ENCODE measurements at places on chromosomes 7 and 10.
A peak's percentile ranks its signal among the peaks of the same experiment; 100 is the strongest.

DNA sequence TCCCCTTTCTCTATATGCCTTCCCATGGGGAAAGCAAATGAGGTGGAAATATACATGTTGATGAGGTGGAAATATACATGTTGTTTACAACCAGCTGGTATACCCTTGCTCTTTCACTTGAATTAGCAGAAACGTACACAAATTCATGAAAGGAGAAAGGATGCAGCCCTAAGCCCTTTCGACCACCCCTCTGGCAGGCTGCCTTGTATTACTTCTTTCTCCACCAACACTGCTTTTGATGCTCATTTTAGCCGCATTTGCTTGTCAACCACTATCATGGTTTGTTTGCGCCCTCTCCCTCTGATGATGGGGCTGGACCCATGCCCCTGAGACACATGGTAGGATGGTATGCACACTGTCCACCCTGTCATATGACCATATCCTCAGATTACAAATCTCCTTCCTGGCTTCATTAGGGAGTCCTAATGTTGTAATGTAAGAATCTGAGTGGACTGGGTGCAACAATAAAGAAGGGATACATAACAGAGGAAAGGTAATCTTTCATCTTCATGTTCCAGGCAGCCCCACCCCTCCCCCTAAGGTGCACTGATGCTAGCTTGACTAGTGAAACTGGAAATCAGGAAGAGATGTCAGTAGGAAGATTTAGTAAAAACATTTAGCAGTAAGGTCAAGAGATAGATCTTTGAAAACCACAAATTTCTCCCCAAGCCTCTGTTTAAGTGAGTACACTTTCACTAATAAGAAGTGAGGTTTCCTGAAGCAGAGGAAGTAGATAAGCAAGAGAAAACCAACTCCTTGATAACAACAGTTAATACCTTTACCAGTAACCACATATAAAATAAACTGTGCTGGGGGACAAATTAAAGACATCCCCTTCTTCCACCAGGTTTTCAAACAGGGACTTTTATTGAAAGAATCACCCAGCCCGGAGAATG lies 536.8 kb upstream of the NRP1 start:
- DNase-seq: no peak

DNA sequence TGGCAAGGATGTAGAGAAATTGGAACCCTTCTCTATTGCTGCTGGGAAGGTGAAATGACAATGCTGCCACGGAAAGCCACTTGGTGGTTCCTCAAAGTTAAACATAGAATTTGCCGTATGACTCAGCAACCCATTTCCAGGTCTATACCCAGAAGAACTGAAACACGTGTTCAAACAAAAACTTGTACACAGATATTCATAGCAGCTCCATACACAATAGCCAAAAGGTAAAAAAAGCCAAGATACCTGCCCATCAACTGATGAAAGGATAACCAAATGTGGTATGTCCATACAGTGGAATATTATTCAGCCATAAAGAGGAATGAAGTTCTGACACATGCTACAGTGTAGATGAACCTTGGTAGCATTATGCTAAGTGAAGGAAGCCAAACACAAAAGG lies 39.1 kb downstream of the LHPP start:
- no peak for DNase-seq

- DNase-seq: no peak
These were observed 101.1 kb upstream of the TARP start for GRCh38 chr7:38374507-38374906.

DNA sequence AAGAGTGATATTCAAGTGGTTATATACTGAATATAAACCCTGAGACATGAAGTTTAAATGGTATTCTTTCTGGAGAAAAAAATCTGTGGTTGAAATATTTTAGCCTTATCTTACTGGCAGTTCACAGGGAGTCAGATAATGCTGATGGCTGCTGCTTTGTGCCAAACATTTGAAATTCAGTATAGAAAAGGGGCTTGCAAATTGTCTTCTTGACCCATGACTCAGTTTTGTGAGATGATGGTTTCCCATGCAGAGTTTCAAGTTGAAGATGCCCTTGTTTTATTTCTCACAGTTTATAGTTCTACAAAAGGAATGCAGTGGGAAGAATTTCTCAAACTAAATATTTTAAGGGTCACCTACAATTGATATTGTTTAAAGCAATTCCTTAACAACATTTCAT lies 251.1 kb upstream of the MEOX2 start:
- DNase-seq: no peak

DNA sequence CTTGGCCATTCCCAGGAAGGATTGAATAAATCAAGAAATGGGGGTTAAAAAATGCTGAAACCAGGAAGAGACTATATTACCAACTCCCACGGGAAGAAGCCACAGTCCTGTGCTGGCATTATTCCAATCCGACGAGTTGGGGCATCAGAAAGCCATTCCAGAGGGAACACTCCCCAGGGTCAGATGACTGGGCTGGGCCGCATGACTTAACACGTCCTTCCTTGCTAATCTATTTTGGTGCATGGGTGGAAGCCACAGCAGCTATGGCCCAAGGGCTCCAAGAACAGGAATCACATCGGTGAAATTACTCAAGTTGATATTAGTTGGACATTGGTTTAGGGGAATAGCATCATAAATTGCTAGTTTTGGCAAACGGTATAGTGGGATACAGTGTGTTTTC lies 592.9 kb upstream of the NRP1 start:
- DNase-seq: no peak

- DNase-seq: no peak
These were observed 77.3 kb downstream of the EMX2 start for GRCh38 chr10:117619707-117620405.

- no peak for DNase-seq
These were observed 85.1 kb downstream of the HIP1 start for GRCh38 chr7:75653651-75654050.

- DNase-seq: no peak
These were observed 33.2 kb downstream of the PITRM1 start for GRCh38 chr10:3139216-3139910.

GRCh38 chr7:108973075-108973474 lies 403.4 kb downstream of the DNAJB9 start:
- no peak for DNase-seq

DNA sequence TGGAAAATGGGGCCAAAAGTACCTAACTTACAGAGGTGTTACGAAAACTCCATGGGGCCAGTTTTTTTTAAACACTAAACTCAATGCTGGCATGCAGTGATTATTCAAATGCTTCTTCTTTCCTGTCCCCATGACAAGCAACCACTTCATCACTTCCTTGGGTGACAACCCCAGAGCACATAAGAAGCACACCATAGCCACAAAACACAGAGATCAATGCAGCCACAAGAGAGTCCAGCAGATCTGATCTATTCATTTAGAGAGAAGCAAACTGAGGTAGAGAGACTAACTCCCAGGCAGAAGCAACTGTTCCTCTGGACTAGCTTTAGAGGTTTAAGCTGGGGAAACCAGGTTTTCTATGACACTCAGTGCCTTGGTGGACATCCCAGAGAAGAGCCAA lies 180.0 kb downstream of the GRID1 start:
- DNase-seq: no peak

DNA sequence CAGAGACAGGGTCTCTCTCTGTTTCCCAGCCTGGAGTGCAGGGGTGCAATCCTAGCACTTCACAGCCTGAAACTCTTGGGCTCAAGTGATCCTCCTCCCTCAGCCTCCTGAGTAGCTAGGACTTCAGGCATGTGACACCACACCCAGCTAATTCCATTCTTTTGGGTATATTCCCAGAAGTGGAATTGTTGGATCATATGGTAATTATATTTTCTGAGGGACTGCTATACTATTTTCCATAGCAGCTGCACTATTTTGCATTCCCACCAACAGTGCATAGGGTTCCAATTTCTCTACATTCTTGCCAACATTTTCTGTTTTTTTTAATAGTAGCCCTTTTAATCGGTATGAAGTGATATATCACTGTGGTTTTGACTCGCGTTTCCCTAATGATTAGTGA lies 30.0 kb upstream of the RAB11FIP2 start:
- DNase-seq: no peak

DNA sequence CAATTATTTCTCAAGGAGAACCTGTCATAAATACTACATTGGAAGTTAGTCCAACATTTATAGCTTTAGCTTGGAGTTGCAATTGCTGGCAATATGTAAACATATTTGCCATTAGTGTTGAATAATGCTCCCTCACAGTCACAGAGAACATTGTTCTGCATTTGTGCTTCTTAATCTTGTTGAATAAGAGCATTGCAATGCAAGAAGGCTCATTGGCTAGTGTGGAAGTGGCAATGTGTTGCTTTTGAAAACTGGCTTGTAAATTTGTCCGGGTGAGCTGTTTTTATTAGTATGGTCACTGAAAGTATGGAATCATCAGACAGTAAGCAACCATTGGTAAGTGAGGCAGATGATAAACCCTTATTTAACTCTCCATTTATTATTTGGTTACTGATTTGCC lies 47.7 kb upstream of the MBL2 start:
- DNase-seq: no peak

DNA sequence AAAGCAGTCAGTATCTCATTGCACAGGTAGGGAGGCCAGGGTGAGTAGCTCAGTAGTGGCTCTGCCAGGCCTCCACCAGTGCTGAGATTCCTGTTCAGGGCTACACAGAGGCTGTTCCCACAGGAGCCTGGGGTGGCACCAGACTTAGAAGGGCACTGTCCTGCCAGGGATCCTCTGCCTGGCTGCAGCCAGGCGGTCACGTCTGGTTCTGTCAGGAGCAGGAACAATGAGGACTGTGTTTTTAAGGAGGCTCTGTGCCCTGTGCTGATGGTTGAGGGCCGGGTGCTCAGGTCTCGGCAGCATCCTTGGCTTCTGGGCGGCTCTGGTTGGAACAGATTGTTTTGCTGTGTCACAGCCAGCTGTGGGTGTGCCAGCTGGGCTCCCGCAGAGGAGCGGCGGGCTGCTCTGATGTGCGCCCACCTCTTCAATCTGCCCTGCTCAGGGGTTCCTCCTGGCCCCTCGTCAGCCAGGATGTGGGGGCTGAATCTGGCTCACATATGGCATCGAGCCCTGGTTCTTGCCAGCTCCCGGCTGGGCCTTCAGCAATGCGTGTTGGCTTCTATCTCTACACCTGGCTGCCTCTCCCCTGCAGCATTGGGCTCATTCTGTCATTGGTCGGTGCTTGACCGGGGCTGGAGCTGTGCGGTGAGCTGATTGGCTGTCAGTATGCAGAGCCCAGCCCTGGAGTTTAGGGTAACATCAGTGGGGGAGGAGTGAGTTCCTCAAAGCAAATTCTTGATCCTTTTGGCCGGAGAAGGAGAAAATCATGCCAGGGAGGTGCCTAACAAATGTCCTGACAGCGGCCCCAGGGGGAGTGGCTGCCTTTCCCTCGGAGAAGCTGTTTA lies 41.2 kb downstream of the TACR2 start:
- DNase-seq: peak; percentile 70

DNA sequence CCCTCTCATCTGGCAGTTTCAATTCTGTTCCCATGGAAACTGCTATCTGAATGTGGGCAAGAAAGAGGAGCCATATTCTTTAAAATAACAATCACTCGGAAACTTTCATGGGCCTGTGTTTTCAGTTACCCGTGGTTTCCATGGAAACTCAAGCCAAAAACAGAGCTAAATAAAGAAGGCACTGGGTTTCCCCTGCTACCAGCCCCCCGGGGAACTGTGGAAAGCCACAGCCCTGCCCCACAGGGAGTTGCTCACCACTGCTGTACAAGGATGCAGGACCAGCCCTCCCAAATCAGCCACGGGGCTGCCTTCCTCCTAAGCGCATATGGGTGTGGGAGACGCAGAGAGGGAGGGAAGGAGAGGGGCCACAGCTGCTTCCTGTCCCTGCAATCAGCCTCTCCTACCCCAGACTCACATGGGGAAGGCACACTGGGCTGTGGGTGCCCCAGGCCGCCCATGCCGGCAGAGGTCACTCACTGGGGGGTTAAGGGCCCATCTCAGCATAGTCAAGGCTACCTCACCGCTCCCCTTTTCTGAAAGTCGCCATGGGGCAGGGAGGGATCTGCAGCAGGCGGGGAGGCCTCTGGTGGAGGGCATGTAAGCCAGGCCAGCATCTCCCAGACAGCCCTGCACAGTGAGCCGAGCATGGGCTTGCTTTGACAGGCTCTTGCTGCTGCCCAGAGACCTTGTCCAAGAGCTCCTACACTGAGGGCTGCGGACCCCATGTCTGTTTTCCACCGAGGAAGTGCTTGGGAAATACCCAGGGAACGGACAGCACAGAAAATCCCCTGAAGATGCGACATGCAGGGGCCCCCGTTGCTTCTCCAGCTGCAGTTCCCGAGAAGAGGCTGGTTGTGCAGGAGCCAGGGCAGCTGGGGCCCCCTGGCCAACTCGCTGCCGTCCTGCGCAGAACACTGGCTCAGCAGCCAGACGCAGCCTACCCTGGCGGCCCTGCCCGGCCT lies 157.3 kb upstream of the PPP2R2D start:
- no peak for DNase-seq

DNA sequence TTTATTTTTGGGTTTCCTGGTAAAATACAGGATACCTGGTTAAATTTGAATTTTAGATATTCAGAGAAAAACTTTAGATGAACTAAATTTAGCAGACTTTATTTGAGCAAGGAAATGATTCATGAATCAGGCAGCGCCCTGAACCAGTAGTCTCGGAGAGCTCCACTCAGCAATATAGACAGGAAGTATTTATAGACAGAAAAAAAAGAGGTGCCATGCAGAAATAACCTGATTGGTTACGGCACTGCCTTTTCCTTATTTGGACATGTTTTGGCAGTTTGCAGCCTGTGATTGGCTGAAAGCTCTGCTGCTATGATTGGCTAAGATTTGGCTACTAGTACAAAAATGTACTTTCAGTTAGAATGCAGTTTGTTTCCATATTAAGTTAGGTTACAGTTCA lies 198.3 kb upstream of the DKK1 start:
- DNase-seq: no peak

- no peak for DNase-seq
These were observed 16.3 kb downstream of the ELMO1 start for GRCh38 chr7:37432281-37432920.

- peak; percentile 82 for DNase-seq
These were observed 19.5 kb upstream of the MMP21 start for GRCh38 chr10:125795128-125795527.

DNA sequence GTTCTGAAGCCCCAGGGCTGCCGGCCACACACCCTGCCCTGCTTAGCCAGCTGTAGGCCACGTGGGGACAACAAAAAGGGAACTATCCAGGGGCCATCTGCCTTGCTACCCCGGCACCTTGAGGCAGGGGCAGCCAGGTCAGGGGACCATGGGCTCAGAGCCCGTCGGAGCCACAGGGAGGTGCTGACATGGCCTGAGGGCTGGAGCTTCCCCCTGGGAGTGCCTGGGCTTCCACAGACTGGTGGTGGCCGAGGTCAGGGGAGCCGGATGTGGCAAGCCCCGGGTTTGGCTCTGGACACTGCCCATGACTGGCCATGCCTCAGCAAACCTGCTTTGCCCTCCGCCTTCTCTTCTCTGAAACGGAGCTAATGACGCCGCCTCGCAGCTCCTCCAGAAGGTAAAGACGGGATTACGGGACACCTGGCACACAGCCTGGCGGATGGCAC lies 178.5 kb downstream of the EBF3 start:
- DNase-seq: no peak

- no peak for DNase-seq
These were observed 128.3 kb downstream of the CCDC3 start for GRCh38 chr10:12873172-12873571.

GRCh38 chr7:120927454-120928103 lies 23.0 kb upstream of the ING3 start:
- DNase-seq: no peak

GRCh38 chr7:44306606-44307005 lies 18.8 kb downstream of the CAMK2B start:
- no peak for DNase-seq

GRCh38 chr10:47277352-47278151 lies 22.4 kb upstream of the GDF10 start:
- DNase-seq: no peak
